ENCODE measurements at places on chromosomes 16 and 17. TPM values are rescaled to one million over a fixed set of nuclear protein-coding genes. Genes with fewer than 3 reads are reported as not detected.

GRCh38 chr16:85239239-85239638 lies 127.0 kb upstream of the CIBAR2 start:
- no peak for DNase-seq

- DNase-seq, result peak; percentile 99
Measured at GRCh38 chr16:86387468-86388440, 122.6 kb upstream of the FOXF1 start.

DNA sequence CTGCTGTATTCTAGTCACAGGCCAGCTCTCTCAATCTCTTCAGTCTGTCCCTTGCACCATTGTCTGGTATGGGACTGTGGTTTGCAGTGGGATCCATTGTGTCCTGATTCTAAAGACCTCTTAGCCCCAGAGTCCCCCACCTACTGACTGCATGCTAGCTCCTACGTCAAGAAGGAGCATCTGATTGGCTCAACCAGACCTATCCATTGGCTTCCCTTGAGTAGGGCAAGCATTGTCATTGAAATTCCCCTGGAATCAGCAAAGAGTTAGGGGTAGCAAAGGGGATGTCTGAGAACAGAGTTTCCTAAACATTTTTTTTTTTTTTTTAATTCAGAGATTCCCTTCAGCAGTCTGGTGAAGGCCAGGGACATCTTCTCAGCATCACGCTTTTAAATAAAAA lies 175.3 kb upstream of the MPHOSPH6 start:
- no peak for DNase-seq

GRCh38 chr17:81335773-81336157 lies 40.7 kb upstream of the SLC38A10 start:
- DNase-seq, result no peak

- no peak for DNase-seq
Measured at GRCh38 chr16:51924744-51925143, 622.2 kb downstream of the TOX3 start.

DNA sequence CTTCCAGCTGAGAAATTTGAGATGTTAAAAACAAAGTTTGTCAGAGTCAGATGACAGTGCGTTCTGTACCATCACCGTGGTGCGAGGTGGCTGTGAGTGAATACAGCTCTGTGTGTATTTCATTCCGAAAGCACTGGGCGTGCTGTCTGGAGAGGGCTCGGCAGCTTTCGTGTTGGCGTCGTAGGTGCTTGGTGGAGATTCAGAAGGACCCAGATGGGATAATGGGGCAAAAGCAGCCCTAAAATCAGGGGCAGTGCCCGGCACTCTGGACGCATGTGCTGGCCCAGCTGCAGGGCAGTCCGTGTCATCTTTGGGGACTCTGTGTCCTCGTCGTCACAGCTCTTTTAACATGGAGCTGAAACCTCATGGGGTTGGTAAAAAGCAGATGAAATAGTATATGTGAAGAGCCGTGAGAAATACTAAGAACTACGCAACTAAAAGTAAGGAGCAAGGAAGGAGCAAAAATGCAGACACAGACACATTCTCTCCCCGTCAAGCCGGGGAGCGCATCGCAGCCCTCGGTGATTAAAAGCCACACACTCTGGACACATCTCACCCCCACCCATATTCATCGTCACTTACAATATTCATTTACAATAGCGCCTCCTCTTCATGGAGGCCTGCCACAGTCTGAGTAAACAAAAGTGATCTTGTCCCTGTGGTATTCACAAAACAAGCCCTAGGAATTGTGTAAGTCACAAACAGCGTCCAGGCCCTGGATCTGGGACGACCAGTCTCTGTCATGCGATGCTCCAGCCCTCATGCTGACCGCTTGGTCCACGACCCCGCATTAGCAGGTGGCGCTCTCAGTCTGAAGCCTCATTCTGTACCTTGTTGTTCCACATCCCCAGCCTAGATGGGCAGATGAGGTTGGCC lies 206.7 kb downstream of the RPTOR start:
- DNase-seq, result peak; percentile 94

- no peak for DNase-seq
Measured at GRCh38 chr16:61379311-61379710, 656.9 kb downstream of the CDH8 start.

GRCh38 chr17:50836826-50837225 lies 1.4 kb downstream of the WFIKKN2 start:
- no peak for DNase-seq

DNA sequence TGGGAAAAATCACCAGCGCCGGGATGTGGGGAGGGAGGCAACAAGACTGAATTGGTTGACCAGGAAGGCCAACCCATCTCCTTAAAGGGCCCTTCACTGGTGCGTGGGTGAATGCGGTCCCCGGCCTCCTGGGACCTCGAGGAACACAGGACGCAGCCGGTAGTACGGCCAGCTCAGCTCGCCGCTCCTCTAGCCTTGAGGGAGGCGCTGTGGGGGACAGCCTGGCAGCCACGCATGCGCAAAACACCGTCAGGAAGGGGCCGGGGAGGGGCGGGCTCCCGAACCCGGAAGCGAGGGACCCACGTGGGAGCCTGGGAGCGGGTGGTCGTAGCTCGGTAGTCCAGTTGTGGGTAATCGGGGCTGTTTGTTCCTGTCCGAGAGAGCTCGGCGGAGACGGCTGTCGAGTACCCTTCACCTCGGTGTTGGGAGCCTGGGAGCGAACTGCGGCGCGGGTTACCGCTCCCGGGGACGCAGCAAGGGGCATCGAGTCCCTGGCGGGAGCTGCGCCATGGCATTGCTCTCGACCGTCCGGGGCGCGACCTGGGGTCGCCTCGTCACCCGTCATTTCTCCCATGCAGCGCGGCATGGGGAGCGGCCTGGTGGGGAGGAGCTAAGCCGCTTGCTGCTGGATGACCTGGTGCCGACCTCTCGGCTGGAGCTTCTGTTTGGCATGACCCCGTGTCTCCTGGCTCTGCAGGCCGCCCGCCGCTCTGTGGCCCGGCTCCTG lies at the start of gene MRM1:
Gene MRM1, plus strand, starts transcription at position 281 of the 727 bp plus-strand sequence. Its CDS starts 228 bp downstream, at position 509.
- peak; percentile 96 for DNase-seq

DNA sequence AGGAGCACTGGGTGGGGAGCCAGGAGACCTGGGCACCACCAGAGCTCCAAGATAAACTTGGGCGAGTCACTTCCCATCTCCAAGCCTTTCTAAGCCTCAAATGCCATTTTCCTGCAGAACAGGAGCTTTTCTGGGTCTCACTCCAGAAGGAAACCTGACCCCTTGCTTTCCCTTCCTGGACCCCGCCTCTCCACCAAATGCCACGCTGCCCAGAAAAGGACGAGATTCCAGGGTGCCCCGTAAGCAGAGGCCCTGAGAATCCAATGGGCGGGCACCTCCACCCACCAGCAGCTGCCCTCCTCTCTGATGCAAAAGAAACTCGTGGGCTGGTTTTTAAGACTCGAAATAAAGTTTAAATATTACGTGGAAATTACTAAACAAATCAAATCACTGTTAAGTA lies 31.3 kb downstream of the ZNF423 start:
- DNase-seq, result no peak

- no peak for DNase-seq
Measured at GRCh38 chr16:12881740-12882139, 19.7 kb upstream of the SHISA9 start.

WNT3 gene
- 3.0 TPM for total RNA-seq

SHISA6 gene
- not detected for total RNA-seq

RNF166 gene
- 13.7 TPM for total RNA-seq

EVPLL gene
- not detected for total RNA-seq
